ENCODE measurements at places on chromosomes 12 and 14.

GRCh38 chr12:32921397-32921796 lies 24.8 kb upstream of the PKP2 start:
- no peak for DNase-seq

DNA sequence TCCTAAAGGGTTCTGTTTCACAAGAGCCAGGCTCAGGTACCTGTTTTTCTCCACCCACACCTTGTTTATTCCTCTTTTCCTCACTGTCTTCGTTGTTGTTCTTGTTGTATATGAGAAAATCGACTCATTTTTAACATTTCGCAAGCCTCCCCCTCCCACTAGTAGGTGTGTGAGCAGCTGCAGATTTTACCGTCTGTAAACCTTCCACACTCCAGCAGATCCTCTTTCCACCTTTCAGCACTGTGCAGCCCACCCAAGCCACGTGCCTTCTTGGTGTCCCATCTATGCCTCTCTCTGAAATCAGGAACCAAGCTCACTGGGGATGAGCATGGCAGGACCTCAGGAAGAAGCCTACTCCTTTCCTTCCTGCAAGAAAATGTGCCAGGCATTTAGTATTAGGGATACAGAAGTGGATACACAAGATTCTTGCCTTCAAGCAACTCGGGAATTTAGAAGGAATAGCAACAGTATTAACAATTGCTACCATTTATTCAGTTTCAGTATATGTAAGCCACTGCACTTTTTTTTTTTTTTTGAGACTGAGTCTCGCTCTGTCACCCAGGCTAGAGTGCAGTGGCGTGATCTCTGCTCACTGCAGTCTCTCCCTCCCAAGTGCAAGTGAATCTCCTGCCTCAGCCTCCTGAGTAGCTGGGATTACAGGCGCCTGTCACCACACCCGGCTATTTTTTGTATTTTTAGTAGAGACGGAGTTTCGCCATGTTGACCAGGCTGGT lies 113.6 kb downstream of the CHST11 start:
- no peak for DNase-seq

- no peak for DNase-seq
These were observed 22.9 kb downstream of the SOCS2 start for GRCh38 chr12:93595351-93595750.

DNA sequence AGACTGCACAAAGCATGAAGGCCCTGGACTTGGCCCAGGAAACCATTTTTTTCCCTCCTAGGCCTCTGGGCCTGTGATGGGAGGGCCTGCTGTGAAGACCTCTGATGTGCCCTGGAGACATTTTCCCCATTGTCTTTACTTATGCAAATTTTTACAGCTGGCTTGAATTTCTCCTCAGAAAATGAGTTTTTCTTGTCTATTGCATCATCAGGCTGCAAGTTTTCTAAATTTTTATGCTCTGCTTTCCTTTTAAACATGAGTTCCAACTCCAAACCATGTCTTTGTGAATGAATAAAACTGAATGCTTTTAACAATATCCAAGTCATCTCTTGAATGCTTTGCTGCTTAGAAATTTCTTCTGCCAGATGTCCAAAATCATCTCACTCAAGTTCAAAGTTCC lies 43.7 kb upstream of the TRHDE start:
- no peak for DNase-seq

- DNase-seq: no peak
These were observed 93.8 kb downstream of the TMTC2 start for GRCh38 chr12:82780517-82780916.

DNA sequence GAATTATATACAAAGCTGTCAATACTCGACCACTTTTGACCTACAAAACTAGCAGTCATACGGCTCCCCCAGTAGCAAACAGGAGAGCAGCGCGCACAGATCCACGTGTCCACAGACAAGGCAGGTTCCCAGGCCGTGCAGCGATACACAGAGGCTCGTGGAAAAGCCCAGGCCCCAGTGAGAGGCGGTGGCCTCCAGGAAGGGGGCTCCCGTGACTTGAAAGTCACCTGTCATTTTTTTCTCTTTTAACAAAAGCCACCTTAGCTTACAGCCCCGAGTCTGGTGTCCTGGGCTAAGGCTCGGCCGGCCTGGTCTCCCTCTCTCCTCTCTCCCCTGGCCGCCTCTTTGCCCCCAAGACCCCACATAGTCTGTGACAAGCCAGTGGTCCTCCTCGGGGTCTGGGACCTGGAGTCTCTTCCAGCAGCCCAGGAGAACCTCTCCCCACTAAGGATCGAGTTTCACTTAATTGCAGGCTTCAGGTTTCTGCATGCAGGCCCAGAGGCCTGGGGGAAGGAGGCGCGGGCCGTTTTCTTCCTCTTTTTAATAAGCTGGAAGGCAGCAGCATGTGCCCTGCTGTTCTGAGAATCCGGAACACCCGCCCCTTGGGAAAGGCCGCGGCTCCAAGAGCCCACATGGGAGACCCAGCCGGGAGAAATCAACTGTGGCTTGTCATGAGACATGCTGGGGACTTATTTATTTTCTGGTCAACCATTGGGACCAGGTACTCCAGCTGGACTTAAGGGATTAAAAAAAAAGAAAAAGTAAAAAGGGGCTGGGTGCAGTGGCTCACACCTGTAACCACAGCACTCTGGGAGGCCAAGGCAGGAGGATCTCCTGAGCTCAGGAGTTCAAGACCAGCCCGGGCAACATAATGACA lies 15.9 kb downstream of the NCOR2 start:
- DNase-seq: no peak

DNA sequence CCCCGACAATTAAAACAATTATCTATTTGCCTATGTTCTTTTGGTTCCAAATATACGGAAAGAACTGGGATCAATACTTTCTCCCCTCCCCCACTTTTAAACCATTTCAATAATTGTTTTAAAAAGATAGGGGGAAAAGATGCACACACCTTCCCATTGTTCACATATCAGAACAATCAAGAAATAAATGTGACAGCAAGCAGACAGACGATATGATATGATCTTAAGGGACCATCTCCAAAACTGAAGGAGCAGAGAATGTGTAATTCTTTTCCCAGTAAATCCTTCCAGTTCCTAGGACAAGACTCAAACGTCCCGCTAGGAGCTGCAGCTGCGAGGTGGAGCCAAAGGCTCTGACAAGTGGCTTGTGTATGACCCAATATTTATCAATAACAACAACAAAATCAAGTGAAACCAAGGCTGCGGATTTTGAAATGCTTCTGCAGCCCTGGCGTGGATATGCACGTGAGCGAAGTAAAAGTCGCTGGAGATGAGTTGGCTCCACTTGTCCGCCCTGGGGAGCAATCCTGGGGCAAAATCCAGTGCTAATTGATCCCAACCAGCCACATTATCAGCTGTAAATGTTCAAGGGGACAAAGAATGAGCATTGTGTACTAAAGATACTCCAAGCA lies 8.2 kb upstream of the FOXG1 start:
- DNase-seq: no peak

- no peak for DNase-seq
These were observed 13.5 kb downstream of the MIA2 start for GRCh38 chr14:39247256-39247655.

DNA sequence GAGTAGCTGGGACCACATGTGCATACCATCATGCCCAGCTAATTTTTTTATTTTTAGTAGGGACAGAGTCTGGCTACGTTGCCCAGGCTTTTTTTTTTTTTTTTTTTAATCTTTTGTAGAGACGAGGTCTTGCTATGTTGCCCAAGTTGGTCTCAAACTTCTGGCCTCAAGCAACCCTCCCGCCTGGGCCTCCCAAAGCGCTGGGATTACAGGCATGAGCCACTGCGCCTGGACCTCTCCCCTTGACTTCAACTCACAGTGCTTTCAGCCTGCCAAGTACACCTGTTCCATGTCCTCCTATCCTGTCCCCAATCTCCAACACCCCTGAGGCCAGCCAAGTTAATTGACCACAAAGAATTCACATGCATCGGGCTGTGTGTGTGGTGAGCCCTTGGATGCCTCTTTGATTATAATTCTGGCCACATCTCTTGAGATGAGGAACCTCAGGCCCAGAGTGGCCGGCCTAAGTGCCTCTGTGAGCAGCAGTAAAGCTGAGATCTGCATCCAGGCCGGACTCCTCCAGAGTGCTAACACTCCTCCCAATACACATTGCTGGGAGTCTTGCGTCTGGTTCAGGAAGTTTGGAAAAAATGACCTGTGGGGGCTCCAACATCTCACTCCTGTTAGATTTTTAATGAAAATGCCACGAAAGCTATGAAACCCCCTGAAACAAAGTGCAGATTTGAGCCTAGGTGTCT lies 6.8 kb downstream of the RAB35 start:
- no peak for DNase-seq

DNA sequence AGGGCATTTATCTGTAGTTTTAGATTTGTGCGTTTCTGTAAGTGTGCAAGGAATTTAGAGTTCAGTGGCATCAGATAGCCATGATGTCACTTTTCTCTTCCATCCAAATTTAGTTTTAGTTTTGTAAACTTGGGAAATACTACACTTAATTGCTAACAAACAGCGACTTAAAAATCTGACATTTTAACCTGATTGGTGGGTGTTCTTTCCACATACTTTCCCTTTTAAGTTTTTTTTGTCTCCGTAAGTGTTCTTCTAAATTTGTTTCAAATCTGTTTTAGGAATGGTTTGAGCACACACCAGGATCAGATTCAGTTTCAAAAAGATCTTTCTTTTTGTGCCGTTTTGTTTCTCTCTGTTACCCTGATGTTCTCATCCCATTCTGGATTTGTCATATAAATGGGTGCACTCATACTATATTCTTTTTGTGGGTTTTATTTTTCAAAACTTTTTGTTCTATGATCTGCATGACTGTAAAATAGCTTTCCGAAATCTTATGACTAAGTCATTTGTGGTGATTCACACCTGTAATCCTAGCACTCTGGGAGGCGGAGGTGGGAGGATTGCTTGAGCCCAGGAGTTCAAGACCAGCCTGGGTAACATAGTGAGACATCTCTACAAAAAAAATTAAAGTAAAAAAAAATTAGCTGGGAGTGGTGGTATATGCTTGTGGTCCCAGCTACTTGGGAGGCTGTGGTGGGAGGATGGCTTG lies 58.9 kb downstream of the FBXO34 start:
- no peak for DNase-seq

DNA sequence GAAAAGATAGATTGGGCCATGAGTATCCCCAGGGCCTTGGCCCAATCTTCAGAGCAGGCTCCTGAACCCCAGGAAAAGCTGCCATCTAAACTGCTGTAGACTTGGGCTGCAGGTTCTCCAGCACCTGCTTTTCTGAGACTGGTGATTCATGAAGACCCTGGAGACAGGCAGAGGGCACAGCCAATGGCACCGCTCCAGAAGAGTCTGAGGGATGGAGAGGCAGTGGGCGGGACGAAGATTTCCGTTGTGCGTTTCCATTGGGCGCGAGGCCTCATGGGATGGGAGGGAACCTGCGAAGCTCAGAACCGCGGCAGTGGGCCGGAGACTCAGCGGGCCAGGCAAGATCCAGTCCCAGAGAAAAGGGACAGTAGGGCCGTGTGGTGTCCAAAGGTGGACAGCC lies 375.1 kb downstream of the IPO8 start:
- DNase-seq: no peak

GRCh38 chr14:82667501-82667900 lies 1133.8 kb upstream of the SEL1L start:
- DNase-seq: no peak

DNA sequence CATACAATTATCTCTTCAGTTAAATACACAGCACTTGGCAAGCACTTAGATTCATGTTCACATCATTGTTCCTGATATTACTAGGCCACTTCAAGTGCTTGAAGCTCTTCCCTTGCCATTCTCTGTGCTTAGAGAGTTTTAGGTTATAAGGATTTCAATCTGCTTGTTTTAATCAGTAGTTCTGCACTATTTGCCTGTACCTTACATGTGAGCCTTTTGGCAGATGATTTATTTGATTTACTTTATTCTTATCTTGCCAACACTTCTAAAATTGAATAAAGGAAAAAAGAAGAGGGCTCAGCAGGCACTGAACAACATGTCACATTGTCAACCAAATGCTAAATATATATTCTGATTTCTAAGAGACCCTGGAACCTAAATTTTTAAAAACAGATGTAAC lies 363.8 kb upstream of the USP15 start:
- no peak for DNase-seq

DNA sequence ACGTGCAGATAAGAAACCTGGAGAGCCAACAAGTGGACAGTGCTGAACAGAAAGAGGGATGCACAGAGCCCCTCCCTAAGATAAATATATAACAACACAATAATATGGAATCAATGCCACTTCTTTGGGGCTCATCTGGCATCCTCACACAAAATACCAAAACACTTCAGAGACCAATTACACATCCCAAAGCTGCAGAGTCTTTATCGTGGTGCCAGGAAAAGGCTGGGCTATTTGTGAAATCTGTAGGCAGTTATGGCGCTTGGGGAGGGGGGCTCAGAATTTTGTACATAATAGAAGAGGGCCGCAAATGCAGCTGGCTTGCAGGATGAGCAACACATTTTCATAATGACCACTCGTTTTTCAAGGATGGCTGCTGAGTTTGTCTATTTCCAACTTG lies 160.4 kb upstream of the NOS1 start:
- DNase-seq: no peak

- DNase-seq: no peak
These were observed 62.3 kb downstream of the BHLHE41 start for GRCh38 chr12:26062566-26062965.

DNA sequence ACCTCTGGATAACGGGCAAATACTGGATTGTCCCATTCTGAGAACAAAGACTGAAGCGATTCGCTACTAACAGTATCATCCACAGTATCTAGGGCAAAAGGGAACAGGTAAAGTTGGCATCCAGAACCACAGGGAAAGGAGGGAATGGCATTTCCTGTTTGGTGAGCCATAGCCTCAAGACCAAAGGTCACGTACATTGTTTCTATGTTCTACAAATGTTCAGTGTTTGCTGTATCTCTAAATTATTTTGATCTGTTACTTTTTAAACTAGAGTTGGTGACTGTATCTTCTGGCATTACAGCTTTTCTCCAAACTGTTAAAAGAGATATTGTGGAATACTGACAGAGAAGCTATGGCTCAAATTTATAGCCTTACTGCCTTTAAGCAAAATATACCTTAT lies 9.7 kb downstream of the MLH3 start:
- DNase-seq: no peak

- DNase-seq: no peak
These were observed 32.2 kb upstream of the BHLHE41 start for GRCh38 chr12:26157001-26157400.

GRCh38 chr14:67526676-67527459 lies 6.2 kb upstream of the PLEKHH1 start:
- DNase-seq: no peak
